ENCODE measurements at places on chromosomes 16 and 17. TPM values are rescaled to one million over a fixed set of nuclear protein-coding genes. Genes with fewer than 3 reads are reported as not detected.

DNA sequence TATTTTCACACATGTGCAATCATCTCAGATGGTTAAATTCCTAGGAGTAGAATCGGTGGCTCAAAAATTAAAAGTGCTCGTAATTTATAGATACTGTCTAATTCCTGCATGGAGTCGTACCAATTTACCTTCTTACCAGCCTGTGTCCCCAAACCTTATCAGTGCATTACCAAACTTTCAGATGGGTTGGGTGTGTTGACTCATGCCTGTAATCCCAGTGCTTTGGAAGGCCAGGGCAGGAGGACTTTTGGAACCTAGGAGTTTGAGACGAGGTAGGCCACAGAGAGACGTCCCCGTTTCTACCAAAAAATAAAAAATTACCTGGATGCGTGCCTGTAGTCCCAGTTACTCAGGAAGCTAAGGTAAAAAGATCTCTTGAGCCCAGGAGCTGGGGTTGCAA lies 34.5 kb upstream of the GPRC5B start:
- peaks cover 3% of the 10 kb centered on the region for H3K27me3 ChIP-seq
- peak; percentile 38 for DNase-seq
- no peak overlapping the region for H3K27ac ChIP-seq
- no peak overlapping the region for H3K4me3 ChIP-seq
- no peaks in the 10 kb centered on the region for H3K36me3 ChIP-seq

DNA sequence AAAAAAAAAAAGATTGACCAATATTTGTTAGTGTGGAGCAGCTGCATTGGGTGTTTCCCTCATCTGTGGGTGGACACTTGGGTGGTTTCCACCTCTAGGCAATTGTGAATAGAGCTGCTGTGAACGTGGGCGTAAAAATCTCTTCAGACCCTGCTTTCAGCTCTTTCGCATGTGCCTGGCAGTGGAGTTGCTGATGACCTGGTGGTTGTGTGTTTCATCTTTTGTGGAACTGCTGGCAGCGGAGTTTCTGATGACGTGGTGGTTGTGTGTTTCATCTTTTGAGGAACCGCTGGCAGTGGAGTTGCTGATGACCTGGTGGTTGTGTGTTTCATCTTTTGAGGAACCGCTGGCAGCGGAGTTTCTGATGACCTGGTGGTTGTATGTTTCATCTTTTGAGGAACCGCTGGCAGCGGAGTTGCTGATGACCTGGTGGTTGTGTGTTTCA lies 21.4 kb downstream of the ZC3H18 start:
- no peak overlapping the region for H3K27ac ChIP-seq
- H3K4me3 ChIP-seq, result no peak overlapping the region
- H3K27me3 ChIP-seq, result no peaks in the 10 kb centered on the region
- H3K36me3 ChIP-seq, result peaks cover 54% of the 10 kb centered on the region
- DNase-seq, result no peak

DNA sequence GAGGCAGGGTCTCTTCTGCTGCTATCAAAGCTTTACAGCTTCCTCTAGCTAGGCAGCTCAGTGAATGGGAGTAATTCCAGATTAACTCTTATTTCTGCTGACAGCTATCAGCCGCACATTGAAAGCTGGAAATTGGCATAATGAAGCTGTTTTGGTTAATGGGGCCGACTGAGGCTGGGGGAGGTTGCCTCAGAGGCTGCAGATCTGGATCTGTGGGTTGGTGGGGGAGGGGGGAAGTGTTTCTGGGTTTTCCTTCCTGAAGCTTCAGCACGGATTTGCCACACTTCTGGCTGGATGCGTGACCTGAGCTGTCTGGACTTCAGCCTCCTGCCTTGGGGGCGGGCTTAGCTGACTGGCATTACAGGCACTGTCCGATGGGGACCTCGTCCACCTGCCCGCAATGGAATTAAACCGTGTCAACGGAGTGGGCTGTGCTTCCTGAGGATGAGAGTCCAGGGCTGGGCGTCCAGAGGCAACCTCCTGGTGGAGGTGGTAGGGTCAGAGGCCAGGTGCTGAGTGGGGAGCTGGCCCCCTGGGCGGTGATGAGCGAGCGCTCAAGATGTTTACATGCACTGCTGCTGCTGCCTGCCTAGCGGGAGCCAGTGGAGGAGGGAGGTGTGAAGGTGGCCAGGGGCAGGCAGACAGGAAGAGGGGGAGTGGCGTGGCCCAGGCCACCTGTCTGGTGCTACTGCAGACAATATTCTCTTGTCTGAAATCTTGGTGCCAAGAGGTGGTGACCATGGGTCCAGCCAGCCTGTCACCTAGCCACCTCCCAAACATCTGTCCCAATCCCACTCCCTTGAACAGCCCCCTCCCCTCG lies 6.7 kb upstream of the ABCC3 start:
- H3K36me3 ChIP-seq, result no peaks in the 10 kb centered on the region
- no peak overlapping the region for H3K27ac ChIP-seq
- peaks cover 30% of the 10 kb centered on the region for H3K27me3 ChIP-seq

GRCh38 chr17:42924891-42925290 lies 24.3 kb downstream of the G6PC1 start:
- peak overlapping the region; percentile 7 for H3K27ac ChIP-seq
- no peak overlapping the region for H3K4me3 ChIP-seq
- no peaks in the 10 kb centered on the region for H3K36me3 ChIP-seq
- DNase-seq, result no peak
- peaks cover 5% of the 10 kb centered on the region for H3K27me3 ChIP-seq
- H3K4me1 ChIP-seq, result peaks cover 30% of the 10 kb centered on the region

GRCh38 chr16:709566-710499 lies 4.2 kb upstream of the FBXL16 start:
- H3K27me3 ChIP-seq, result peaks cover 19% of the 10 kb centered on the region
- DNase-seq, result no peak
- no peak overlapping the region for H3K4me3 ChIP-seq
- H3K4me1 ChIP-seq, result peaks cover 40% of the 10 kb centered on the region
- no peak overlapping the region for H3K27ac ChIP-seq

- no peak for DNase-seq
- H3K27ac ChIP-seq, result no peak overlapping the region
- peaks cover 24% of the 10 kb centered on the region for H3K27me3 ChIP-seq
- H3K36me3 ChIP-seq, result no peaks in the 10 kb centered on the region
Measured at GRCh38 chr17:7043182-7043496, 753 bp downstream of the SLC16A11 start.

DNA sequence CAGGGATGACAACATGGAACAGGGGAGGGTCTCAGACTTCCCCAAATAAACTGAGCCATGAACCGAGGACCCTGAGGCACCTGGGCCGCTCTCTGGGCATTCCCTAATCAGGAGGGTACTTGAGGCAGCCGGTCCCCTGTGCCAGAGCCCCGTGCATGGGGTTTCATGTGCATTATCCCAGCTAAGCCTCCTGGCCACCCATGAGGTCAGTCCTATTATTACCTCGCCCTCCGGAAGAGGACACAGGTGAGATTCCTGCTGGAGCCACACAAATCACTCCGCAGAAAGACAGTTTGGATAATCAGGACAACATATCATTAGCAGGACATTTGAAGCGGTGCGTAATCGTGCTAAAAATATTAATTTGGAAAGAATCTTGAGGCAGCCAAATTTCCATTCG lies 274.0 kb downstream of the PARN start:
- H3K27me3 ChIP-seq, result peaks cover 13% of the 10 kb centered on the region
- no peak overlapping the region for H3K27ac ChIP-seq
- peaks cover 7% of the 10 kb centered on the region for H3K4me1 ChIP-seq
- DNase-seq, result no peak
- no peak overlapping the region for H3K4me3 ChIP-seq

DNA sequence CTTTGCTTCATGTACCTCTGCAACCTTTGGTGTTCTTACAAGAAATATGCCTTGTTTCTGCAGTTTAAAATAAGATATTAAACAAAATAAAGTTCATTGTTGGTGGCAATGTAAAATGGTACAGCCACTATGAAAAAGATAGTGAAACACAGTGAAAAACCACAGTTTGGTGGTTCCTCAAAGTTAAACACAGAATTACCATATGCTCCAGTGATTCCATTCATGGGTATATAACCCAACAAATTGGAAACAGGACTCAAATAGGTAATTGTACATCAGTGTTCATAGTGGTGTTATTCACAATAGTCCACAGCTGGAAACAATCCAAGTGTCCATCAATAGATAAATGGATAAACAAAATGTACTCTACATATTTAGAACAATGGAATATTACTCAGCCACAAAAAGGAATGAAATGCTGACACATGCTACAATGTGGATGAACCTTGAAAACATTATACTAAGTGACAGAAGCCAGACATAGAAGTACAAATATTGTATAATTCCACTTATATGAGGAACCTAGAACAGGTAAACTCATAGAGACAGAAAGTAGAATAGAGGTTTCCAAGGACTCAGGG lies 49.2 kb downstream of the CUEDC1 start:
- no peak for DNase-seq
- no peaks in the 10 kb centered on the region for H3K27me3 ChIP-seq
- H3K4me1 ChIP-seq, result peaks cover 29% of the 10 kb centered on the region
- no peak overlapping the region for H3K4me3 ChIP-seq
- H3K36me3 ChIP-seq, result no peaks in the 10 kb centered on the region

DNA sequence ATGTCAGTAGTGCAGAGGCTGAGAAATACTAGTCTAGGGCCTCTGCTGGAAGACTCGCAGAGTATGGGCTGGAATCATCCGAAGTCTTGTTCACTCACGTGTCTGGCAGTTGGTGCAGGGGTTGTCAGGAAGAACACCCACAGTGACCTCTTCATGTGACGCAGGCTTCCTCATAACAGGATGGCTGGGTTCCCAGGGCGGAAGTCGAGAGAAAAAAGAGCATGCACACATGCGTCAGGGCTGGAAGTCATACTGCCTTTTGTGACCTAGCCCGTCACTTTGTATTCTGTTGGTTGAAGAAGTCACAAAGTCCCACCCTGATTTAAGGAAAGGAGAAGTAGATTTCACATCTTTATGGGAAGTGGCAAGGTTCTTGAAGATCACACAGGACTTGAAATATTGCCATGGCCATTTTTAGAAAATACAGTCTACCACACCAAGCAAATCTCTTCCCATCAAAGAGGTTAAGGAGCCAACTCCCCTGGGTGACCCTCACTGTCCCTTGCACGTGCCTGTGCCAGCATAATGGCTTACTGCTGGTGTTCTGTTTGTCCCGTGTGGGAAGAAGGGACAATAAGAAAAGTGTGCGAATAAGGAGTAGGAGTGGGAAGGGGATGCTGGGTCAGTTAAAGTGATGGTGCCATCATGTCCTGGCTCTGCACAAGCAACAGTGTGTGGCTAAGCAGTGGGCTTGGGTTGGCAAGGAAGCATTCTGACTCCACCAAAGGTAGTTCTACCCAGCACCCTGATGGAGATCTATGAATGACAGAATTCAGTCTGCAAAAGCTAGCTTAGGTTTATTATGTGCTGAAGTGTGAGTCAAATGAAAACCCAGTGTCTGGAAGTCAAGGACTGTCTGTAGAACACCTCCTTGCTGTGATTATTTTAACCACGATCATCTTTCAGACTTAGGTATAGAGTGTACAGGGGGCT lies 28.1 kb downstream of the HEATR3 start:
- no peak for DNase-seq
- no peaks in the 10 kb centered on the region for H3K27me3 ChIP-seq

GRCh38 chr17:61469949-61470348 lies 17.7 kb downstream of the TBX4 start:
- no peak overlapping the region for H3K27ac ChIP-seq
- H3K27me3 ChIP-seq, result peaks cover 18% of the 10 kb centered on the region
- H3K36me3 ChIP-seq, result no peaks in the 10 kb centered on the region
- H3K4me1 ChIP-seq, result peaks cover 4% of the 10 kb centered on the region
- no peak for DNase-seq

Gene ETV4
- total RNA-seq, result 6.5 TPM

Gene MRPL12
- 51.1 TPM for total RNA-seq

Gene HOXB4
- total RNA-seq, result not detected

Measured in osteocyte (in vitro differentiated cells).